Neural progenitor cell (in vitro differentiated cells): ENCODE measurements at places on chromosomes 13 and 19.

- DNase-seq: no peak
- H3K27ac ChIP-seq: no peak overlapping the region
- no peaks in the 10 kb centered on the region for H3K36me3 ChIP-seq
- H3K4me3 ChIP-seq: no peak overlapping the region
- H3K27me3 ChIP-seq: no peaks in the 10 kb centered on the region
Observed at GRCh38 chr13:110582421-110582954, 21.0 kb upstream of the RAB20 start.

- H3K27me3 ChIP-seq: no peaks in the 10 kb centered on the region
- no peak overlapping the region for H3K4me3 ChIP-seq
- H3K36me3 ChIP-seq: peaks cover 13% of the 10 kb centered on the region
- DNase-seq: no peak
Observed at GRCh38 chr19:38840583-38840968, 9.0 kb upstream of the ECH1 start.

GRCh38 chr19:53580871-53581835 lies 43.2 kb downstream of the ZNF331 start:
- no peak for DNase-seq
- H3K27ac ChIP-seq: no peak overlapping the region
- no peaks in the 10 kb centered on the region for H3K27me3 ChIP-seq
- no peaks in the 10 kb centered on the region for H3K4me1 ChIP-seq
- no peak overlapping the region for H3K4me3 ChIP-seq

GRCh38 chr19:8682931-8683330 lies 15.7 kb downstream of the ACTL9 start:
- no peaks in the 10 kb centered on the region for H3K4me1 ChIP-seq
- H3K27me3 ChIP-seq: no peaks in the 10 kb centered on the region
- no peaks in the 10 kb centered on the region for H3K36me3 ChIP-seq

DNA sequence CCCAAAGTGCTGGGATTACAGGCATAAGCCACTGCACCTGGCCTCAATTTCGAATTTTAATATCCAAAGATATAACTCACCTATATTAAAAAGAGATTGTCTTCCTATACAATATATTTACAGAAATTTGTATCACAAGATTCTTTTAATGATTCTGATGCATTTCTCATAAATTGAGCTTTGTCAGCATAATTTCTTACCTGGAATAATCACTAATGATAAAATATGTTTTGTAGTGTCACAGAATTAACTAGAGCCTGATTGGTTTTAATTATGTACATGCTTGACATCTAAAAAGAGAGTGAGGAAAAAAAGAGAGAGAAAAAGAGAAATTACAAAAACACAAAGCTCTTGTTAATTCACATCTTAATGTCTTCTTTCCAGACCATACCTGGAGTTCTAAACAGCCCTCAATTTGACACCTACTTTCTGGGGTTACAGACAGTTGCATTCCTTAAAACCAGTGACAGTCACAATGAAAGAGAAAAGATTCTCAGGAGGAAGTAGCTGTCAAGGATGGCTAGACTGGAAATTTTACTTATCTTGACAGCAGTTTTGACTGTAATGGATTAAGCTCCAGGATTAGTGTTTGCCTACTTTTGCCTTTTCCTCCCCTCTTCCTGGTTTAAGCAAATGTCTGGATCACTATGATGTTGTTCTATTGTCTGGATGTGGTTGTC lies 214.4 kb downstream of the SPRY2 start:
- no peak overlapping the region for H3K4me3 ChIP-seq
- no peak for DNase-seq
- H3K27ac ChIP-seq: no peak overlapping the region
- H3K36me3 ChIP-seq: no peaks in the 10 kb centered on the region
- H3K27me3 ChIP-seq: no peaks in the 10 kb centered on the region

DNA sequence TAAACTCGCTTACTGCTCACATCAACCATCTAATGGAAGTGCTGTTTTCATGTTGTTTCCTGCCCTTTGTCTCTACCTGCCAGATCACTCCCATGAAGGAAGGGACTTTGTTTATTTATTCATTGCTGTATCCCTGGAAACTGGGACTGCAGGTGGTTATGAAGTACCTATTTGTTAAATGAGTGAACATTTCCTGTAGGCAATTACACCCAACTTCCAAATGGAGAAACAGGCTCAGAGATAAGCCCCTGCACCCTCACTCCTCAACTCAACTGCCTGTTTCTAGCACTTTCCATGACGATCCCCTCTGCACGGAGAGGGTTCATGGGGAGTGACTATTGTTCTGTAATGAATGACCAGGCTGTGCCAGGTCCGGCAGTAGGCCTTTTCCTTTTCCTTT lies 1.9 kb upstream of the SELENOW start:
- no peak for DNase-seq
- H3K27me3 ChIP-seq: no peaks in the 10 kb centered on the region
- H3K4me1 ChIP-seq: peaks cover 6% of the 10 kb centered on the region
- no peak overlapping the region for H3K4me3 ChIP-seq
- no peak overlapping the region for H3K27ac ChIP-seq
- no peaks in the 10 kb centered on the region for H3K36me3 ChIP-seq

GRCh38 chr13:77079902-77080413 lies 53.0 kb upstream of the FBXL3 start:
- H3K27ac ChIP-seq: no peak overlapping the region
- H3K4me1 ChIP-seq: no peaks in the 10 kb centered on the region
- H3K4me3 ChIP-seq: no peak overlapping the region
- H3K27me3 ChIP-seq: no peaks in the 10 kb centered on the region

DNA sequence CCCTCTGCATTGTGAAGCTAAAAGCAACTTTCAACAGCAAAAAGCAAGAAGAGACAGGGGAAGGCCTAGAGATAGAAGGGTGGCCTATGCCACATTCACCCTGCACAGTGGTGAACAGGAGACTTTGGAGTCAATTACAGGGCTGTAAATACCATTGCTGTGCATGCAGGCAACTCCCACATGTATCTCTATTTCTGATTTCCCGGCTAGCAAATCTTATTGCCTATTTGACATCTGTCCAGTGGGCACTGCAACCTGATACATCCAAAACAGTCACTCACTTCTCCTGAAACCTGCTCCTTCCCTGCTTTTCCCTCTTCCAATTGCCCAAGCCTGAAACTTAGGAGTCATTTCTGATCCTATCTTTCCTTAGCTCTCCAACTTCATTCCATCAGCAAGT lies 13.4 kb downstream of the RUBCNL start:
- DNase-seq: no peak
- H3K36me3 ChIP-seq: no peaks in the 10 kb centered on the region
- H3K27me3 ChIP-seq: no peaks in the 10 kb centered on the region
- no peak overlapping the region for H3K27ac ChIP-seq
- H3K4me1 ChIP-seq: peaks cover 6% of the 10 kb centered on the region

- DNase-seq: no peak
- no peaks in the 10 kb centered on the region for H3K4me1 ChIP-seq
- H3K27me3 ChIP-seq: no peaks in the 10 kb centered on the region
- no peaks in the 10 kb centered on the region for H3K36me3 ChIP-seq
- no peak overlapping the region for H3K4me3 ChIP-seq
Observed at GRCh38 chr19:44530777-44531176, 1.3 kb upstream of the CEACAM20 start.

GRCh38 chr13:112696001-112696868 lies 6.4 kb downstream of the ATP11A start:
- no peak overlapping the region for H3K27ac ChIP-seq
- H3K4me3 ChIP-seq: no peak overlapping the region
- H3K4me1 ChIP-seq: peaks cover 32% of the 10 kb centered on the region
- no peaks in the 10 kb centered on the region for H3K36me3 ChIP-seq

DNA sequence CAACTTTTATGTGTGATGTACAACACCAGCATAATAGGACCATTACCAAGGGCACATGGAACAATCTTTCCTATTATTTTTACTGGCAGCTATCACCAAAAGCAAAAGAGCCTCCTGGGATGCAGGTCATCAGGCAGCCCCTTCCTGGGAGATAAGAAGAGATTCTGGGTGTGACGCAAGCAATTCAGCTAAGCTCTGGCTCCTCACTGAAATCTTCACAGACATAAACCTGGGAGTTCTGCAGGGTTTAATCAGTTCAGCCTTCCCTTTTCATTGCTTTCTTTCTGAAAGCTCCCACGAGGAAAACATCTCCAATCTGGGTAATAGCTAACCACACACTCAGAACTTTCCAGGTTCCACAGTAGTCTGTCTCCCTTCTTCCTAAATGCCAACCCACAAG lies 341.1 kb downstream of the ENOX1 start:
- H3K4me1 ChIP-seq: peaks cover 23% of the 10 kb centered on the region
- no peak for DNase-seq
- no peak overlapping the region for H3K27ac ChIP-seq
- H3K27me3 ChIP-seq: no peaks in the 10 kb centered on the region
- no peaks in the 10 kb centered on the region for H3K36me3 ChIP-seq

- no peak for DNase-seq
- no peak overlapping the region for H3K27ac ChIP-seq
- no peaks in the 10 kb centered on the region for H3K4me1 ChIP-seq
- no peaks in the 10 kb centered on the region for H3K27me3 ChIP-seq
- H3K36me3 ChIP-seq: peaks cover 9% of the 10 kb centered on the region
- H3K4me3 ChIP-seq: no peak overlapping the region
Observed at GRCh38 chr19:32489971-32490370, 84.4 kb downstream of the DPY19L3 start.

DNA sequence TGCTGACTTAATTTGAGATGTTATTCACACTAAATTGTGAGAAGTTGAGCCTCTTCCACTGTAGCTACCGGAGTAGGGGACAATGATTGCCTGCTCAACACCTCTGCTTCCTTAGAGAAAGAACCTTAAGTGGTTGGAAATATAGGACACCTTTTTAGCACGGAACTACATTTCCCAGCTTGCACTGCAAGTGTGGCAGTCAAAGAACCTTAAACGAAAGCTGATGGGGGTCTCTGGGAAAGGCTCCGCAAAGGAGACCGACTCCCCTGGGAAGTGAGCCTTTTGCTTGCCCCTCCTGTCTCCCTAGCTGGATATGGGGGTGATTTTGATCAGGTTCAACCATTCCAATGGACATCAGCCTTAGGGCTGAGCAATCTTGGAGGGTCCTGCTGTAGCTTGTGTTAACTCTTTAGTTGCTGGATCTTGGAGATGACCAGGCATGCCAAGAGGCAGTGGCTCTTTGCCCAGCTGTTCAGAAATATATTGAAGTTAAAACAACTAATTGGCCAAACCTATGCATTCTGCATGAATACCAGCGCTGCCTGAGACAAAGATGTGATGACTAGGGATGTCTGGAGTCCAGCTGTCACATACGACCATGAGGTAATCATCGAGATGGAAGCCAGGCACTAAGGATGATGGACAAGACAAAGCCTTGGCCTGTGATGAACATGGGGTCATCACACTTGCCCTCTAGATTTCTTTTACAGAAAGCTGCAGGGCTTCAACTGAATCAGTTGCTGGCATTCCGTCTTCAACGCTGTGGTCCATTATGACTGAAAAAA lies 286.5 kb downstream of the FOXO1 start:
- DNase-seq: peak; percentile 32
- peak overlapping the region; percentile 23 for H3K4me3 ChIP-seq
- H3K4me1 ChIP-seq: peaks cover 14% of the 10 kb centered on the region
- H3K36me3 ChIP-seq: no peaks in the 10 kb centered on the region
- no peak overlapping the region for H3K27ac ChIP-seq

DNA sequence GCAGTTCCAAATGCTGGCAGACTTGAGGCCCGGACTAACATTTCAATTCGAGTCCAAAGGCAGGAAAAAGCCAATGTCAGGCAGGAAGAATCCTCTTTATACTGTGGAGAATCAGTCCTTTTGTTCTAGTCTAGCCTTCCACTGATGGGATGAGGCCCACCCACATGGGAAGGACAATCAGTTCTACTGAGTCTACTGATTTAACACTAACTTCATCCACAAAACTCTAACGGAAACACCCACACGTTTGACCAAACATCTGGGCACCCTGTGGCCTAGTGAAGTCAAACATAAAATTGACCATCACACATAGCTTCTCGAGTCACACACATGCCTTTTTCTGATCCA lies 100.3 kb downstream of the UBL3 start:
- no peak overlapping the region for H3K4me3 ChIP-seq
- H3K27me3 ChIP-seq: no peaks in the 10 kb centered on the region

GRCh38 chr13:25215253-25215575 lies 43.1 kb upstream of the AMER2 start:
- H3K4me3 ChIP-seq: no peak overlapping the region
- peaks cover 6% of the 10 kb centered on the region for H3K4me1 ChIP-seq
- DNase-seq: no peak
- no peaks in the 10 kb centered on the region for H3K27me3 ChIP-seq
- no peaks in the 10 kb centered on the region for H3K36me3 ChIP-seq

DNA sequence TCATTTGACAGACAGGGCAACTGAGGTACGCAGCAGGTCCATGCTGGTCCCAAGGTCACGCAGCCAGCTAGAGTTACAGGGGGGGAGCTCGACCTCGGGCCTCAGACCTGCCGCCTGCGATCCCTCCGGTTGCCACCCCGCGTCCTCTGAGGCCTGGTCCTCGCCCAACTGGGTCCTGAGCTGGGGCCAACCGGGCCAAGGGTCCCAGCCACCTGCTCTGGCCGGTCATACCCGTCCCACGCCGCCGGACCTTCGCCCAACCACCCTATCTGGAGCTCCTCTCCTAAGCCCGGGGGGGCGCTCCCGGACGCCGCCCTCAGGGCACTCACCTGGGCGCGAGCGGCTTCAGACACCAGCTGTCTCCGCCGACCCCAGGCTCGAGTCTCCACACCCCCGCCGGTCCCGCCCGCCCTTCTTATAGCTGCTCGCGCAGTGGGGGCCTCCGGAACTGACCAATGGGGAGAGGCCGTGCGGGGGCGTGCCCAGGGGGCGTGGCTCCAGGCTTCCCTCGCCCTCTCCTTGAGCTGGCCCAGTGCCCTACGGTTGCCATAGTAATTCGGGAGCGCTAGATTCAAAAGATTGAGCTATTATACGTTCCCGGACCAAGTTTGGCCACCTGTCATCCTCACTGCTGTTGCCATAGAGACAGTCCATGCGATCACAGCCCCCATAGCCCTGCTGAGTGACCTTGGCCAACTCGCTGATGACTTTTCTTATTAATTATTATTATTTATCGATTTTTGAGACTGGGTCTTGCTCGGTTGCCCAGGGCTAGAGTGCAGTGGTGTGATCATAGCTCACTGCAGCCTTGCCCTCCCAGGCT lies at the start of gene PLIN5:
PLIN5 (minus strand) TSS at position 389 of the 823 bp plus-strand sequence. CDS start 1,150 bp downstream, outside the sequence.
- H3K27me3 ChIP-seq: peaks cover 38% of the 10 kb centered on the region
- H3K36me3 ChIP-seq: no peaks in the 10 kb centered on the region
- peaks cover 7% of the 10 kb centered on the region for H3K4me1 ChIP-seq
- peak; percentile 95 for DNase-seq

DNA sequence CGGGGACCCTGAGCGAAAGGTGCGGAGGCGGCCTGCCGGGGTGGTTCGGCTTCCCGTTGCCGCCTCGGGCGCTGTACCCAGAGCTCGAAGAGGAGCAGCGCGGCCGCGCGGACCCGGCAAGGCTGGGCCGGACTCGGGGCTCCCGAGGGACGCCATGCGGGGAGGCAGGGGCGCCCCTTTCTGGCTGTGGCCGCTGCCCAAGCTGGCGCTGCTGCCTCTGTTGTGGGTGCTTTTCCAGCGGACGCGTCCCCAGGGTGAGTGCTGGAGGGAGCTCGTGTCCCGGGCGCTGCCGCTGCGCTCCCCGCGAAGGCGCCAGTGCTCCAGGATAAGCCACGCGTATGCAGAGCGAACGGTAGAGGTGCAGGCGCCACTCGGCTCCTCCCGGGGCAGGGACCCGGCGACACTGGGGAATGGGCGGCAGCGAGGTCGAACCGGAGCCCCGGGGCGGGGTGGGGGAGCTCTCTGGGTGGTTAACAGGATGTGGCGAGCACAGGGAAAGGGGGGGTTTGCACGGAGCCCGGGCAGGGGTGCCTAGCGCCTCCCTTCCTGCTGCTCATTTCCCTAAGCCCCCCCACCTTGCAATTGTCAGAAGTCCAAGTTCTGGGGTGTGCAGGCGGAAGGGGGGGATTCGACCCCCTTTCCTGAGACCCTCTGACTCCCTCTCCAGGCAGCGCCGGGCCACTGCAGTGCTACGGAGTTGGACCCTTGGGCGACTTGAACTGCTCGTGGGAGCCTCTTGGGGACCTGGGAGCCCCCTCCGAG lies at the start of gene IL27RA:
IL27RA (plus strand) TSS at position 44 of the 762 bp plus-strand sequence; CDS start at position 155, 111 bp downstream.
- H3K4me3 ChIP-seq: peak within 1 kb of the TSS; percentile 74
- no peak within 1 kb of the TSS for H3K27ac ChIP-seq
- peaks cover 6% of the 10 kb centered on the region for H3K4me1 ChIP-seq
- peaks cover 24% of the 10 kb centered on the region for H3K27me3 ChIP-seq
